Adrenal gland (tissue), 19 donors: ENCODE measurements at places on chromosomes 3 and 15.

- no peak for DNase-seq
These were observed 90.2 kb downstream of the OSBPL10 start for GRCh38 chr3:31890742-31891469.

DNA sequence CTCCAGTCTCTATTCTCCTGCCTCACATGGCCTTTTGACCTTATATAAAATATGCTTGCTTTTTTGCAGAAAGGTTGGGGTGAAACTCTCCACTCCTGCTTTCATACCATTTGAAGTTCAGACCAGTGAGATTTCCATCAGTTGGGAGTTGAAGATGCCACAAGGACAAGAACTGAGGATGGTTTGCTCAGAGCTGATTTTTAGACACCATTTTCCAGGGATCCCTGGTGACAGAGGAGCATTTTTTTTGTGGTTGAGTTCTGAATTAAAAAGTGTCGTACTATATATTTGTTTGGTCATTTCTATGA is 8.8 kb upstream of the TM4SF1 start:
- DNase-seq, result no peak

DNA sequence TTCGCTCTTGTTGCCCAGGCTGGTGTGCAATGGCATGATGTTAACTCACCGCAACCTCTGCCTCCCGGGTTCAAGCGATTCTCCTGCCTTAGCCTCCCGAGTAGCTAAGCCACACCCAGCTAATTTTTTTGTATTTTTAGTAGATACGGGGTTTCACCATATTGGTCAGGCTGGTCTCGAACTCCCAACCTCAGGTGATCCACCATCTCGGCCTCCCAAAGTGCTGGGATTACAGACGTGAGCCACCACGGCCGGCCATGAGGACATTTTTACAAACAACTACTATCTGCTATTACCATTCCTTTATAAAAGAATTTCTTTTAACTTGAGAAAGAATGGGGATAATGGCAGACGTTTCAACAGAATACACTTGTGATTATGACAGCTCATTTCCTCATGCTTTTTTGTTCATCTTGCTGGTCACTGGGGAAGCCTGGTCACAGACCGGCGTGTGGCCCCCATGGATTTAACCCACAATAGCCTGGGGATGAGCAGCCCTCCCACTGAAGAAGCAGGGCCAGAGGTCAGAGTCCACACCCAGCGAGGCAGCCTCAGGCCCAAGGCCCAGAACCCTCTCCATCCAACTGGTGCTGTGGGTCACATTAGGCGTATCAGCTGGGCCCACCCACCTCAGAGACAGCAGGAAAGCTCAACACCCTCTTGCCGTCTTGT is 112.0 kb downstream of the LIPC start:
- no peak for DNase-seq

DNA sequence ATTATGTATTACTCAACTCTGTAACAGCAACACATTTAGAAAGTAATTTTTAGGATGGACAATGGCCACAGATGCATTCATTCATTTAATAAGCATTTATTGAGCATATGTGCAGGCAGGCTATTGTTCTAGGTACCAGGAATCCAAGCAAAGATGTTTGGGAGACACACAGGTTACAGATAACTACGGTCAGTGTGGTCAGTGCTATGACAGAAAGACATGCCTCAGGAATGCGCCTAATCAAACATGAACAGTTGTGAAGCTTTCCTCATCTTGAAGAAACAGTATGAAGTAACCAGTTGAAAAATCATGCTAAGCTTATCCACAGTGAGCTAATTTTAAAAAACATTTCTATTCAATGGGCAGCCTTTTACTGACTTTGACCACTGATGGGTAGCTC is 155.4 kb upstream of the CCDC54 start:
- no peak for DNase-seq
